ENCODE measurements at places on chromosomes 3 and 15.

DNA sequence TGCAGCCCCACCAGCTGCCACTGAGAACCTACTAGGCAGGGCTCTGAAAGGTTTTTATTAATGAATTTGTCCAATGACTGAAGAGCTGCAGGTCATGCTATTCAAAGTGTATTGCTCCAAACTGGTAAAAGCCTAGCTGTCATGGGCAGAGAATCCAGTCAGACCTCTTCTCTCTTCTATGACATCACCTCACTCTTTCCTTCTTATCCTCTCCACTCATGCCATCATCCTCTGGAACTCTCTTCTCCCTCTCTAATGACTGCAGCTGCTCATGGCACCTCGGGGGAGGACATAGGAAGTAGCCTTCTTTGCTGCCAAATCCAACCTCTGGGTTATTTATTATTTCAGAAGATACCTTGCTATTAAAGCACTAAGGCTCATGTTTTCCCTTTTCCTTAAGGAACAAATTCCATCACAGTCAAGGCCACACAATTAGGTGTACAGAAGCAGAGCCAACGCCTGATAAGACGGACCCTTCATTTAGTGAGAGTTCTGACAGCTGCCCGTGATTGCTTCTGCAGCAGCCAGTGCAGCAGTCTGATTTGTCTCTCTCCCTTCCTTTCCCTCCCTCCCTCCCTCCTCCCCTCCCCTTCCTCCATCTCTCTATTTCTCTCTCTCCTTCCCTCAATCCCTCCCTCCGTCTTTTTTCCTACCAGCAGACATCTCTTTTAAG is 87.0 kb upstream of the ONECUT1 start:
- DNase-seq: no peak

DNA sequence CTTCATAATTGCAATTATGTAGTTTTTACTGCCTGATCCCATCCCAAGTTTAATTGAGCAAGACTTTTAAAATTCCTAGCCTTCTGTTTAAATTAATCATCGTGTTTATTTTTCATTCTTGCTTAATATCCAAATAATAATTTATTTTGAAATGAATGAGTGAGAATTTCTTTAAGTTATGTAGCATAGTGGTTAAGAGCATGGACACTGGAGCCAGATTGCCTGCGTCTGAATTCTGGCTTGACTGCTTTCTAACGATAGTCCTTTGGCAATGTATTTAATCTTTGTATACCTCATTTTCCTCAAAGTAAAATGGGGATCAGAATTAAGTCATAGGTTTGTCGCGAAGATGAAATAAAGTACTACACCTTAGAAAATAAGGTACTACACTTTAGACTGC is 71.4 kb downstream of the LRRC49 start:
- DNase-seq: no peak

- peak; percentile 43 for DNase-seq
Observed at GRCh38 chr3:151871639-151872468, 1.6 kb upstream of the SUCNR1 start.

- DNase-seq: peak; percentile 91
Observed at GRCh38 chr3:99901200-99901926, 83.7 kb downstream of the CMSS1 start.

DNA sequence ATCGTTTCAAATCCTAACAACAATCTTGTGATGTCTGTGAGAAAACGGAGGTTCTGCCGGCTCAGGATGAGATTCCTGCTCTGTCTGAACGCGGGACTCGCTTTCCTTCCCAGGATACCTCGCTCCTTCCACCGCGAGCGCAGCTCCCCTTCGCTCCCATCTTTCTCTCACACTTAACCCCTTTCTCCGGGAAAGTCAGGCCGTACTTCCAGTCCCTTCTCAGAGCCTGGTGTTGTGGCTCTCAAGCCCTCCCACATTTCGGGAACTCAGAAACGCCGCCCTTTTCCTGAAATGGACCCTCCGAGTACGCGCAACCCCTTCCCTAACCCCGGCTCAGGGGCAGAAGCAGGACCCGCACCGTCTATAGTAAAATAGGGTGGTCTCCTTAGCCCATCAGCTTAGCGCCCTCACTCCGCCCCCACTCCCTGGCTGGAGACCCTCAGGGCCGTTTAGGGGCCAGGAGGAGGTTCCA is 378 bp upstream of the FEM1B start:
- peak; percentile 67 for DNase-seq

- DNase-seq: no peak
Observed at GRCh38 chr15:75751116-75751875, 38.6 kb upstream of the CSPG4 start.

DNA sequence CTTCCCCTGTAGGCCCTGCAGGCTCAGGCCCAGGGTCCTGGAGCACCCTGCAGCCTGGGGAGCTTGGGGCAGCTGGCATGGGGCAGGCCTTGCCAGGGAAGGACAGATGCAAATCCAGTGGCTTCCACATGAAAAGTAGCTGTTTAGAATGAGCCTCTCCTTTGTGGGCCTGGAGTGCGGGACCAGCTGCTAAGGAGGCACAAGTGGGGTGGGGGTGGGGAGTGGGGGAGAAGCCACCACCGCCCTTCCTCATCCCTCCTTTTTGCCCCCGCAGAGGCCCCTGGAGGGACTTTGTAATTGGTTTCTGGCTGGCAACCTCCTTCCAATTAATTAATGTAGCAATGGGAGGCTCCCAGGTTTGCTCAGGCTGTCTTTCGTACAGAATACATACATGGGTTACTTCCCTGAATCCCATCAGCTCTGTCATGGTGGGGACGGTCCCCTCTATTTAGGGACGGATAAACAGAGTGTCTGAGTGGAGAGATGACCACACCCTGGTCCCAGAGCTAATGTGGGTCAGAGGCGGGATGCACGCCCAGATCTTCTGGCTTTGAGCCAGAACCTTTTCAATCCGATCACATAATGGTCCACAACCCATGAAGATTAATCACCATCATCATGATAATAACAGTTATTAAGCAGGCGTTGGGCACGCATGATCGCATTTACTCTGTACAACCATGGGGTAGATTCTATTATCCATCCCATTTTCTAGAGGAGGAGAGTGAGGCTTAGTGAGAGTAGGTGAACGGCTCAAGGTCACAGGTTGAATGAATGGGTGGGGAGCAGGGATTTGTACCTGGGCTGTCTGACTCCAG is 6.2 kb downstream of the CORO2B start:
- no peak for DNase-seq

GRCh38 chr15:65947041-65947440 is 77.8 kb downstream of the RAB11A start:
- no peak for DNase-seq

GRCh38 chr3:113136071-113136470 is 75.3 kb upstream of the BOC start:
- DNase-seq: peak; percentile 55

DNA sequence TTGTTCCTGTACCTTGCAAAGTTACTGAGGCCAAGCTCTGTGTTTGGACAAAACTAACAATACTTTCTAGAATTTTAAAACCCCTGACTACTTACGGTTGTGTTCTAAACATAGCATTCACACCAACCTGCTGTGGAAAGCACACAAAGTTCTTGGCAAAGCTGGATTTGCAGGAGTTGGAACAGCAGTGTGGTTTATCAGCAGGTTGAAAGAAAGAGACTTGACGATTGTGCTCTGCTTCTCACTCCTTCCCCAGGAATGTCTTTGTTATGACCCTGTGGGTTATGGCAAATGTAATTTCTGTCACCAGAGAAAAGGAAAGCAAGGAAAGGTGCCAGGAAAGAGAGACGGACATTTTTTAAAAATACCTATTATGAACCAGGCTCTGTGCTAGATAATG is 165.5 kb upstream of the TGFBR2 start:
- DNase-seq: peak; percentile 87

DNA sequence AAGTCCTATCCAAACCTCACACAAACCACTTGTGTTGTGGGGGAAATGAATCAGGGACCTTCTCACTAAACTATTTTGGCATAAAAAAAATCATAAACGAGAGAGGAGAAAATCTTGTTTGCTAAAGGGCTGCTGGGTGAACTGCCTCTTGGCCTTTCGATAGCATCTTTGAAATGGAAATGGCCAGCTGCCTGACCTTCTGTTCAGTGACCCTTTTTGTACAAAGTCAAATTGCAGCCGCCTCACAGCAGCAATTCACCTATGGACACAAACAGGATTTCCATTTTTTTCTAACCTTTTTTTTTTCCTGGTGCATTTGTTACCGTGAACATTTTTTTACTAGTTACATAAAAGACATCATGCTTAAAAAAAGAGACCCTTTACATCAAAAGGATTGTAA is 89.0 kb upstream of the ONECUT1 start:
- no peak for DNase-seq

GRCh38 chr15:88894348-88894818 is 961 bp downstream of the HAPLN3 start:
- DNase-seq: peak; percentile 59

DNA sequence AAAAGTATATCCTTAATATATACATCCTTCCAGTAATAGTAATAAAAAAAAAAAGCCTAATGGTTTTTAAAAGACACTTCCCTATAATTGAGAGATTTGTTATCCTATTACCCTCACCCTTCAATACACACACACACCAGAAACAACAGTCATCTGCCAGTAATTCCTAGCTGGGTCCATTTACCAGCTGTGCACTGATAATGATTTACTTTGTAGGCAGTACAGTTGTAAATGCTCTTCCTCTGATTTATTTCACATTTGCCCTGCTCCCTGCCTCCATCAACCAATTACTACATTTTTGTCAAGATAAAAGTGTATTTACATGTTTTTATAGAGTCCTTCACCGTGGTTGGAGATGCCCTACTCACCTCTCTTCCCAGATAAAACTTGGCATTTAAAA is 12.4 kb downstream of the TPM1 start:
- DNase-seq: no peak

- DNase-seq: peak; percentile 33
Observed at GRCh38 chr15:99181545-99181971, 67.8 kb downstream of the TTC23 start.

GRCh38 chr3:61300786-61301185 is 49.5 kb upstream of the FHIT start:
- no peak for DNase-seq

- DNase-seq: peak; percentile 36
Observed at GRCh38 chr3:140128631-140129030, 193.6 kb downstream of the CLSTN2 start.

DNA sequence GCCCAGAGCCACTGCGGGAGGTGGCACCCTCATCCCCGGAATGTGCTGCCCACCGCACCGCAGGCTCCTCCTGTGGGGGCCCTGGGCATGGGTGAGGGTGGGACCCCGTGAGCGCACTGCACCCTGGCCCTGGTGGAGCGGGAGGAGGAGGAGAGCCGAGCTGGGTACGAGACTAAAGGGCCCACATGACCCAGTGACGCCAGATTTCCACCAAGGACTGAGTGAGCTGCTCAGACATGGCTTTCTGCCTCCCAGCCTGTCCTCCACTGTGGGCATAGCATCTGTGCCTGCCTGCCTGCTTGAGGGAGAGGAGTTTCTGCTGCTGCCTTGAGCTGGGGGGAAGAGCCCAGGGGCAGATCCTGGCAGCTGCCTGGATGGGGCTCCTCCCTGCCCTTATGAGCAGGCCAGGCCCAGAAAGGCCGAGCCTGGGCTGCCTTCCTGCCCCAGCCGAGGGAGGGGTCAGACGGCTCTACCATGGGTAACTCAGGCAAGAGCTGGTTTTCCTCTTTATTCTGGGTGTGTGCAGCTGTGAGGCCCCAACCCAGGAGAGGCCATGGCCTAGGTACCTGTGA is 88.4 kb downstream of the VGLL4 start:
- no peak for DNase-seq

- DNase-seq: no peak
Observed at GRCh38 chr15:41499109-41499851, 5.6 kb downstream of the ITPKA start.

- peak; percentile 91 for DNase-seq
Observed at GRCh38 chr3:68876112-68876713, 56.1 kb downstream of the TAFA4 start.

DNA sequence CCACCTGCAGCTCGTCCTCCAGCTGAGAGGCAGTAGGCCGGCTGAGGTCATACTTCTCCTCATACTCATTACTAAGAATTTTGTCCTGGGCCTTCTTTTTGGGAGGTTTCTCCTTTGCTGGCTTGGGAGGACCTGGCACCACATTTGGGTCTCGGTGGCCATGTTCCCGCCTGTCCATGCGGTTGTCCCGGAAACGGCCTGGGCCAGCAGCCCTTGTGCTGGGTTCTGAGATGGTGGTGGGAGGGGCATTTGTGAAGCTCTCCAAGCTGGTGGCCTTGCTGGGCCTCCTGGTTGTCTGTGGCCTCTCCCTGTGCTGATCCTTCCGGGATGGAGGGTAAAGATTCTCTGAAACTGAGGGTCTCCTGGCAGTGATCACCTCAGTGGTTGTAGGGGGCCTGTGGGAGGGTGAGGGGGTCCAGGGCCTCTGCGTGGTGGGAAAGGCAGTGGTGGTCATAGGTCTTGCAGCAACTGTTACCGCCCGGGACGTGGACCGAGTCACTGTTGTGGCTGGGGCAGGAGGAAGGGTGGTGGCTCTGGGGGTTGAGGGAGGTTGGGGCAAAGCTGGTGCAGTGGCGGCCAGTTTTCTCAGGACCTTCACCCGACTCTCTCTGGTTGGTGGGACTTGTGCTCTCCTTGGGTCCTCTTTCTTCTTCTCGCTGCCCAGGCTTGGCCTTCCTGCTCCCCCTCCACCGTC is 2.5 kb downstream of the CCDC80 start:
- no peak for DNase-seq

GRCh38 chr3:55947406-55947805 is 460.3 kb upstream of the WNT5A start:
- no peak for DNase-seq

- no peak for DNase-seq
Observed at GRCh38 chr3:187636528-187636927, 33.7 kb downstream of the SST start.

DNA sequence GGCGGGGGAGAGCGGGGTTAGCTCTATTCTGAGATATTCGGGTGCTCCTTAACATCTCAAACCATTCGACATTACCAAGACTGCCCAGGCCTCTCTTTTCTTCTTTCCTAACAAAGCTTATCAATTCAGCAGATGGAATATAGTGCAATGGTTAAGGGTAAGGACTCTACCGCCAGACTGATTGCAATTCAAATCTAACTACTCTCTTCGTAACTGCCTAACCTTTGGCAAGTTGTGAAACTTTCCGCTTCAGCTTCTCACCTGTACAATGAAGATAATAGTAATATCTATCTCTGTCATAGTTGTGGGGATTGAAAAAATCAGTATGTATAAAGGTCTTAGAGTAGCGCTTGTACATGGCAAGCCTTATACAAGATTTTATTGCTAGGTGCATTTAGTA is 972 bp downstream of the UBA5 start:
- DNase-seq: no peak

- no peak for DNase-seq
Observed at GRCh38 chr3:94875149-94875548, 812.3 kb downstream of the NSUN3 start.

GRCh38 chr3:45741742-45742460 is 52.7 kb downstream of the SACM1L start:
- no peak for DNase-seq

GRCh38 chr15:31221936-31222515 is 104.6 kb upstream of the KLF13 start:
- DNase-seq: no peak

GRCh38 chr3:102297072-102297658 is 137.7 kb upstream of the ZPLD1 start:
- no peak for DNase-seq

- DNase-seq: no peak
Observed at GRCh38 chr3:113213896-113214587, 2.7 kb downstream of the BOC start.

- peak; percentile 5 for DNase-seq
Observed at GRCh38 chr15:33309602-33310276, 1.0 kb upstream of the RYR3 start.
